ENCODE measurements at places on chromosomes 2 and 18.

GRCh38 chr18:24674200-24674599 is 213.8 kb downstream of the HRH4 start:
- no peak for DNase-seq

DNA sequence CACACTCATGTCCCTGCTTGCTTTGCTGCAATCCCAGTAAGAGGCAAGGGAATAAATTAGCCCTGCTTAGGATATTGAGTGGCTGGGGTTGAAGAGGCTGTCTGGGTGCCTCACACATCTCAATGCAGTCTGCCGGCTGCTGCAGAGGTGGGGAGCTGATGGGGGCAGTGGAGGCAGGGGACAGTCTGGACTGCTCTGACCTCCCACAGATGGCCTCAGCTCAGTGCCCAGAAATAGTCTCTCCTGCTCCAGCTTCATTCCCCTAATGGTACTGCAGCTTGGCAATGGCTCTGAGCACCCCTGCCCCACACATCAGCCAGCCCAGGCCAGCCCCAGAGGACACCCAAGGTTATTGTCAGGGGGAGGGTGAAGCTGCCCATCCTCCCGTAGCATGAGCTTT is 21.5 kb upstream of the TNS1 start:
- no peak for DNase-seq

- DNase-seq, result no peak
Measured at GRCh38 chr2:85795331-85796045, 41.7 kb downstream of the ATOH8 start.

DNA sequence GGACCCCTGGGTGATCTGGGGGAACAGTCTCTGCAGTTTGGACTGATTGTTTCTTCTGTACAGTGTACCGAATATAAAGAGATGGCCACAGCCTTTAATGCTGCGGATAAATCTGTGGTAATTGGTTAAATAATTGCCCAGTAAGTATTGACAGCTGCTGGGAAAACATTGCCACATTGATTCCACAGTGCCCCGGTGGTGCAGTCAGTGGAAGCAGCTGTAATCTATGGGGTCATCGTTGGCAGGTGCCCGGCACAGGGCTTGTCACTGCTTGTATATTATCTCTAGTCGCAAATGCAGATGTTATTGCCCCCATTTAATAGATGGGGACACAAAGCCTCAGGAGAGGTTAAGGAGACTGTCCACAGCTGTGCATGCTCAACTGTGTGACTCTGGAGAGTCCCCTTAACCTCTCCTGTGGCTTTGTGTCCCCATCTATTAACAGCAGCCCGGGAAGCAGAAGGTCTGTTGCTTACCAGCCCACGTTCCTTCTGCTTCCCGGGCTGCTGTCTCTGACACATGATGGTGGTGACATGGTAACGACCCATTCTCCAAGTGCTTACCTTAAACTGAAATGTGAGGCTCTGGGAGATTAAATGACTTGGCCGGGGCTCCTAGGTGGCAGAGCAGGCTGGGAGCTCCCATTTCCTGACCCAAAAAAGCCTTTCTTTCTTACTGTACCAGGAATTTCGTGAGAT is 76.9 kb downstream of the NCK2 start:
- DNase-seq, result peak; percentile 38

DNA sequence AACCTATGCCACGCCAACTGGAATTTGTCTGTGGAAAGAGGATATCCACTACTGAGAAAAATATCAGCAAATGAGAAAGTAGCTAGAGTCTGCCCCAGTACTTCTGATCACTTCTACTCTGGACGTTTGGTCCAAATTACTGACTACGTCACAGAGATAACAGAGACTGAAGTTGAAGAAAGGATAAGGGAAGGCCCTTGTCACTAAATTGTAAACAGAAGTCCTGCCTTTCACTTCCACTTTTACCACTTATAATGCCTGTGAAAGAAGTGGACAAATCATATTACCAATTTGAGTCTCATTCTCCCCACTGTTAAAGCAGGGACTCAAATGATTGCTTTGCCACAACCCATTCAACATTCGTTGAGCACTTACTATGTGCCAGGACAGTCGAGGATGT is 173.9 kb upstream of the ERBB4 start:
- DNase-seq, result no peak

DNA sequence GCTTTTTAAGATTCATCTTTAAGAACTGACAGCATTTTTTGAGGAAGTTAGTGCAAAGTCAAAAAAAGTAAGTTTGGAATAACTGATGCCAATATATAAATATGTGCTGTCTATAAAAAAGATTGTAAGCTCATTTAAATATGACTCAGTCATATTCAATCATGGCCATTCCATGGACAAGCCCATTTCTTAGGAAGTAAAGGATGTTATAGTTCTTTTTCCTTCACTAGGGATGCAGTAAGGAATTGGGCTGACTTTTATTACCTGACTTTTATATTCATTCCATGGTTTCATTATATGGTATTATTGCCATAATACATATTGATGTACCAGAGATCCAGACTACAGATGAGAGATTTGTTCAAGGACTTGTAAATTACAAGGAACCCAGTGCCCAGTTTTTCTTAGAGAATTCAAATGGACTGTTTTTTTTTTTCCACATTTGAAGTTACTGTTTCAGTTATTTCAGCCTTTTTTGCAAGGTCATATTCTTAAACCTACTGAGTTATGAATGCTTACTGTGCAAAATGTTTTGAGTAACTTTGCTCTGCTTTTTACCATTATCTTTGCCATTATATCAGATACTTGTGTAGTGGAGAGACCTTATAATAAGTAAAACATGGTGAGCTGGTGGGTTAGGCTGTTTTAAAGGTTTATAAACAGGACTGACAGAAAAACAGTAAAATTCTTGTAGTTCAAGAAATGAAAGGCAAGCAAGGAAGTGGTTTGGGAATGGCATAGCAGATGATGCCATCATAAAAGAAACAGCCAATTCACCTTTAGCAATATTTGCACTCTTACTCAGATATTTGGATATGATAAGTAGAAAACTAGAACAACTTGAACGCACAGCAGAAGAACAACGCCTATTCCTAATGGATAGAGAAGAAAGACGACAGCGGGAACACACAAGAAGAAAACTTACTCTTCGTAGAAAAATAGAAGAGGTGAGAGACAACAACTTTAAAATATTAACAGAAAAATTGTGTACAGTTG is 7.6 kb downstream of the FSIP2 start:
- no peak for DNase-seq

- no peak for DNase-seq
Measured at GRCh38 chr18:54736981-54737380, 91.3 kb upstream of the RAB27B start.

All from inflammatory macrophage (primary cell).